KG1 (cell line): ENCODE measurements at places on chromosomes 16 and 17.

DNA sequence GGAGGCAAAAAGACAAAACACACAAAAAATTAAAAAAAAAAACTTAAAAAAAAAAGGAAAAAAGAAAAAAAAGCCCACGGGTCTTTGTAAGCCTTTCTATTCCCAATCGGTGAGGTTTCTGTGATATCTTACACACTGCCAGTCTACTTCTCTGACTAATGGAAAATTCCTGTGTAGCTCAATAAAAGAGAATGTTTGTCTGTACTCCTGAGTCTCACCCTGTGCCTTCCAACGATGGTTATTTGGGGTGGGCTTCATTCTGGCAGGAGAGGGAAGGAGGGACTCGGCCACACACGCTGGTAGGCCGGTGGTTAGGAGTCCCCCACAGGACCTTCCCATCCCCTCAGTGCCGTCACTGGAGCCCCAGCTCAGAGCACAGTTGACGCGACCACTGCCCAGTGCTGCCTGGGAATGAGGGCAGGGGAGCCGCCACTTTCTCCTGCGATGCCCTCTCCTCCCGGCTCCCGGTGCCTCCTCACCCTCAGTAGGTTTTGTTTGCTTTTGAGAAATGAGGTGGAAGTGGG lies 68.0 kb downstream of the AMFR start:
- DNase-seq: no peak

DNA sequence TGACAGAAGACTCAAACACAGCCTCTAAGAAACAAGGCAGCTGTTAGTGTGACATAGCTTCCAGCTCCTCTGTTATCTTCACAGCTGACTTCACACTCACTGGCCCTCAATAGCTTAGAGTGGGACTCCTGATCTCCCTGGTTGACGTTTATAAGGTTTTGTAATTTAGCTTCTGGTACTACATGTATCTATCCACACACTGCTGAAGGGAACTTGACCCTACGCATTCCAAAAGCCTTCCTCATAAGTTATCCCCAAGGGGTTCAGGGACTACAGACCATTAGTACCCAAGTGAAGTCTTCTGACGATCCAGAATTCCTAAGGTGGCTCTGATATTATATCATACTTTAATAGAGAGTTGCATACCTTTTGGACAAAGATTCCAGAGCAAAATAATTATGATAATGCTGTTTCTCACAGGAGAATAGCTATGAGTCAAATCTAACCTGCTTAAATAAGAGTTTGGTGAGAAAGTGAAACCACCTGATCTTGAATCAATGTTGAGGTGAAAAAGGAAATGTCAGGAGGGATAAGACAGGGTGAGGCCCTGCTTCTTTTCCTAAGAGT lies 14.5 kb downstream of the ACACA start:
- DNase-seq: no peak

GRCh38 chr17:60039847-60040442 lies 38.8 kb downstream of the HEATR6 start:
- no peak for DNase-seq

- DNase-seq: no peak
These were observed 11.7 kb downstream of the PECAM1 start for GRCh38 chr17:64378890-64379354.

GRCh38 chr17:29214215-29215146 lies 32.2 kb upstream of the CRYBA1 start:
- no peak for DNase-seq

DNA sequence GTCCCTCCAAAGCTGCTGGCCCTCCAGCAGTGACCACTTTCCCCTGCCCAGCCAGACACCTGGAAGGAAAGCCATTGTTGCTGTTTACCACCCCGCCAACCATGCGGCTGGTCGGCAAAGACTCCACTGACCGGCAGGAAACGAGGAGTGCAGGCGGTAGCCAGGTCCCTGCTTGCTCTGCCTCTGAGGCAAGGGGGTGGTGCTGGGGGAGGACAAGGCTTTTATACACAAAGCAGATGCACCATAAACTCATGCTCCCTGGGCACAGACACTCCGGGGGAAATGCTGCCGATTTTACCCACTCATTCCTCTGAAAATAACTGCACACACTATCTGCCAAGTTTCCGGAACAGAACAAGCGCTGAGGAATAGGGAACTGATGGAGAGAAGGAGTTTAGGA lies 62.8 kb upstream of the GRIN2A start:
- DNase-seq: no peak

GRCh38 chr17:79563237-79564013 lies 47.4 kb downstream of the RBFOX3 start:
- no peak for DNase-seq

DNA sequence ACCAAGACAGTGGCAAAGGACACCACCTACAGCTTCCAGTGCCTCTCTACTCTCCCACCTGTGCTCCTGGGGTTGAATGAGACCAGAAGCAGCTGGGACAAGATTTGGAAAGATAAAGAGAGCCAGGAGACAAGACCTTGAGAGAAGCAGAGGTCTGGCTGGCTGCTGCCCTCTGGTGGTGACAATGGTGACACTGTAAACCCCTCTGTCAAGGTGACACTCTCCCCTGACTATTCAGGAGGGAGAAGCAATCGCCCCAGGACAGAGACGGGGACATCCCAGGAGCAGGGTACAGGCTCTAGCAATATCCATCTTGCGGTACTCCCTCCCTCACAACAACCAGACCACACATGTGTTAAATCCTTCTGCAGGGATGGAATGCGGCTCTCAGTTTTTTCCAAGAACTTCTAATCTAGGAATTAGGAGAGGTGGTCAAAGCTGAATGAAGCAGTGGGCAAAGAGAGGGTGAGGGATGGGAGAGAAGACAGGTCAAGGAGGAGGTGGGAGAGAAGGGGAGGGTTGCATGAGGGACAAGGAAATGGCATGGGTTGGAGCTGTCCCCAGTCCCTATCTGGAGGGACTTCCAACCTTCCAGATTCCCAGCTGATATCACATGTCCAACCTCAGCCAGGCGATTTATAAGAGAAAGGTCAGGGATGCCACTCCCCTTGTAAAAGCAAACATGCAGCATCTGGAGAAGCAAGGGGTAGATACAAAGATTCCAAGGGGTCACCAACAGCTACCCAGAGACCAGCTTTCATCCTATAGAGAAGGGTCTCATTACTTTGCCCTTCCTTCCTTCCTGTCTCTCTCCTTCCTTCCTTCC lies 2.9 kb downstream of the PHOSPHO1 start:
- peak; percentile 79 for DNase-seq

DNA sequence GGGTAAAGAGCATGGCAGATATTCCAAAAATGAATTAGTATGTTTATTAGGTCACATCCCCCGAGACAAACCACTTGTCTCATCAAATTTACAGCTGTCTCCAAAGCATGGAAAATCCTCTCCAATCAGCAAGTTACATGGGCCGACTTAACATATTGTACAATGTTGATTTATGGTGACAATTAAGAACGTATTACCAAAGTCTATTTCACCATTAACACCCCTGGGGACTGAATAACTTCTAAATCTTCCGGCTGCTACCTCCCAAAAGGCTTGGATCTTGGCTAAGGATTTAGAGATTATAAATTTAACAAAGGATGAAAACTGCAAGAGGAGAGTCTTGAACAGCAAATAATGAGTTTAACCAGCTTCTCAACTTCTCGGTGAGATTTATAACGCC lies 311.9 kb downstream of the NPIPA8 start:
- no peak for DNase-seq

GRCh38 chr16:75256059-75256571 lies 4.7 kb upstream of the BCAR1 start:
- no peak for DNase-seq

GRCh38 chr17:9108146-9108545 lies 86.8 kb downstream of the NTN1 start:
- DNase-seq: no peak

GRCh38 chr17:4711661-4712181 lies 1.3 kb downstream of the ARRB2 start:
- peak; percentile 13 for DNase-seq

DNA sequence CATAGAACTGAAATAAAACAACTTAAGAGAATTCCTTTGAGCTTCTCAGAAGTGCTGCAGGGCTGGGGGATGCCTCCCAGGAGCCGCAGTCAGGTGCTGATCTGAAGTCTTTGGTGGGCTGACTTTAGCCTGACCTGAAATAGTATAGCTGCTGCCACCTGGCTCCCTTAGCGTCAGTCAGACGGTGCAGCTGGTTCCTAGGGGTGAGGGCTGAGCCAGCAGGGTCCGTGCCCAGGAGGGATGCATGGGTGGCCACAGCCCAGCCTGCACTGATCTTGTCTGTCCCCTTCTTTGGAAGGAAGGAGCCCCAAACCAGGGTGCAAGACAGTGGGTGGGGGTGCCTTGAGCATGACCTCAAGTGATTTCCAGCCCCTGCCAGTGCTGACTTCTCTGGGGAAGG lies 11.5 kb downstream of the MAPT start:
- no peak for DNase-seq

GRCh38 chr17:11899537-11899942 lies 97.7 kb downstream of the ZNF18 start:
- no peak for DNase-seq

DNA sequence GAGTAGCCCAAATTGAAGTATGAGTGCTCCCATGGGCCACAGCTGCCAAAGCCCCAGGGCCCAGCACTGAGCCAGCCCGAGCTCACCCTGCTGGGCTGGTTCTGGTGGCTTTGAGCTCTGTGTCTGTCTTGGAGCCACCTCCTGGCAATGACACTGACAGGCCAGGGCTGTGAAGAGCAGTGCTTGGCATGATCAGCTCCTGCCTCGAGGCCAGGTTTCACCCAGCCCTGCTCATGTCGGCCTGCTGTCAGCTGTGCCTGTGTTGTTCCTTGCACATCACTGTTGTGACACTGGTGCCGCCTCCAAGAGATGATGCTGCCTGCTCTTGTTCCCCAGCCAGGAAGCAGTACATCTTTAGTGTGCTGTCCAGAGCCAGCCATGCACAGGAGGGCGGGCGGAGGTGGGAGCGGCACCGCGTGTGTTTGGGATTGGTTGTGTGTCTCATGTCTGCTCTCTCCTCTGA lies 26.0 kb downstream of the PLD6 start:
- DNase-seq: no peak

DNA sequence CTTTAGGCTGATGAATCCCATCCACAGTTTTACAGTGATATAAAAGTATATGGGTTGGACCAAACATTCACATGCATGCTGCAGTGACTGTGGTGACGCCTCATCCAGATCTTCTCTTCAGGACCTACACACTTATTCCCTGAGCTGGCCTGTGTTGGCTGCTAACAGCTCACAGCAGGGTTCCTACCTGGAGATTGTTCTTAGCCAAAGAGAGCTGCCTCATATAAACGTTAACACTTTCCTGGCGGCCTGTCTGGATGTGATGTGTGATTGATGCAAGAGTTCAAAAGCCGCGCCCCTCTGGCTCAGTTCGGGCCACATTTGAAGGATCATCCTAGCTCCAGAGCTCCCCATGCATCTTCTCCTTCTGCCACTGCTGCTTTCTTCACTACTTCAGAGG lies 93.0 kb upstream of the NETO2 start:
- DNase-seq: no peak

- no peak for DNase-seq
These were observed 52.8 kb downstream of the GSG1L start for GRCh38 chr16:28010671-28011070.

DNA sequence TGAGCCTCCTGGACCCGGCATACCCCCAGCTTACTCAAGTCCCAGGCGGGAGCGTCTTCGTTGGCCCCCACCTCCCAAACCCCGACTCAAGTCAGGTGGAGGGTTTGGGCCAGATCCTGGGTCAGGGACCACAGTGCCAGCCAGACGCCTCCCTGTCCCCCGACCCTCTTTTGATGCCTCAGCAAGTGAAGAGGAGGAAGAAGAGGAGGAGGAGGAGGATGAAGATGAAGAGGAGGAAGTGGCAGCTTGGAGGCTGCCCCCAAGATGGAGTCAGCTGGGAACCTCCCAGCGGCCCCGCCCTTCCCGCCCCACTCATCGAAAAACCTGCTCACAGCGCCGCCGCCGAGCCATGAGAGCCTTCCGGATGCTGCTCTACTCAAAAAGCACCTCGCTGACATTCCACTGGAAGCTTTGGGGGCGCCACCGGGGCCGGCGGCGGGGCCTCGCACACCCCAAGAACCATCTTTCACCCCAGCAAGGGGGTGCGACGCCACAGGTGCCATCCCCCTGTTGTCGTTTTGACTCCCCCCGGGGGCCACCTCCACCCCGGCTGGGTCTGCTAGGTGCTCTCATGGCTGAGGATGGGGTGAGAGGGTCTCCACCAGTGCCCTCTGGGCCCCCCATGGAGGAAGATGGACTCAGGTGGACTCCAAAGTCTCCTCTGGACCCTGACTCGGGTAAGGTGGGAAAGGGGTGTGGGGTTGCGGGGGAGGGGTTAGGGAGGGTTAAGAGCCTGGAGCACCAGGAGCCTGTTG lies 1.6 kb downstream of the SENP3 start:
- DNase-seq: no peak

- DNase-seq: no peak
These were observed 22.3 kb downstream of the GAN start for GRCh38 chr16:81337097-81337496.

GRCh38 chr16:84851192-84852127 lies 31.7 kb downstream of the CRISPLD2 start:
- DNase-seq: no peak

DNA sequence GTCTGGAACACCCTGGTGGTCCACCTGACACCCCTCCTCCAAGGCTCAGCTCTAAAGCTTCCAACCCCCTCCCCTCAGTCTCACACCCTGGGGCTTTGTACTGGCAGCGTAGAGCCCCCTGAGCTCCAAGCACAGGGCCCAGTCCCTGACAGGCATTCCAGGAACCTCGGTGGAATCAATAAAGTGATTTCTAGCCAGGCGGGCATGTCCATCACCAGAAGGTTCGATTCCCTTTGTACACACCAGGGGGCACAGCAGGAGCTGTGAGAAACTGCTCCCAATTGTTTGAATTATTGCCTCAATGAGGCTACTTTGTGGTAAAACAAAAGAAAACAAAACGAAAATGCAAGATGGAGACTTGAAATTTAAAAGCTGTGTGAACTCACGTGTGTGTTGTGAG lies 51.8 kb downstream of the SMPD3 start:
- DNase-seq: no peak

DNA sequence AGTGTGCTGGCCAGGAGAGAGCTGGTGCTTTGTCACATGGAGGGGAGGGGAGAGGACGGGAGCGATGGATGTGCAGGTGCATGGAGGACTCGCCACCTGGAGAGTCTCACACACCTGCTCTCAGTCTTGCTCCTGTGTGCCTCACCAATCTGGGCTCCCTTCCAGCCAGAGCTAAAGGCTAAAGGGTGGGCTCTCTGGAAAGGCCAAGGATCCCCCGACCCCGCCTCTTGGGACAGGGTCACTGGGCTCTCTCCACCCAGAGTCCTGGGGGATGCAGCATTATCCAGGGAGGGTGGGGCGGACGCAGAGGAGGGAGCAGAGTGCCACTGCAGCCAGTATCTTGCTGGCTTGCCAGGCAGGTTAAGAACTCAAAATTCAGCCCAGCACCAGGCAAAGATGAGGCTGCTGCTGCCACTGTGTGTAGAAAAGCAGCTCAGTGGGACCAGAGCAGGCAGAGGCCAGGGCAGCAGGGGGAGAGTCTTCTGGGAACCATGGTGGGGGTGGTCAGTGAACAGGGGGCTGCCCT lies 5.4 kb upstream of the STAT5B start:
- DNase-seq: no peak
